ENCODE measurements at places on chromosomes 13 and 19.

GRCh38 chr19:2326699-2327360 is 1.6 kb downstream of the LSM7 start:
- DNase-seq = no peak

DNA sequence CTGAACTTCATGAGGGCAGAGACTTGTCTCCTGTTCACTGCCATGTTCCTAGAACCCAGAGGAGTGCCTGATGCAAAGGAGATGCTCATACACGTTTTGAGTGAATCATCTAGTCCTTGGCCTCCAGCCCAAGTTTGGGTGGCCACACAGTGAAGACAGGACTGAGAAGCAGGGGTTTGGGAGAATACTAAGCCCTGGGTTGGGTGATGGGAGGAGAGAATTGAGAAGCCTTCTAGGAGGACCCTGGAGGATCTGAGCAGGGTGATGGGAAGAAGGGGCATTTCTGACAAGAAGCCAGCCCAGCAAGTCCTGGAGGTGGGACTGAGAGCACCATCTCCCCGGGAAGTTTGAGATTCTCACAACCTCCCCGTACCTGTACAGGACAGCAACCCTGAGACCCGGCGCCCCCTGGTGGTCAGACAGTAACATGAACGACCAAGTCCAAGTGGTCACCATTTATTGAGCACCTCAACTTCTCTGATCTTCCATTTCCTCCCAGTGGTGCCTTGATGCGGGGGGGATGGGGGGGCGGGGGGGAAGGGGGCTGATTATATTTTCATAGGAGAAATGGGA is 11.0 kb downstream of the CTU1 start:
- DNase-seq = peak; percentile 73

GRCh38 chr13:27339299-27339698 is 68.7 kb downstream of the RASL11A start:
- peak; percentile 56 for DNase-seq

DNA sequence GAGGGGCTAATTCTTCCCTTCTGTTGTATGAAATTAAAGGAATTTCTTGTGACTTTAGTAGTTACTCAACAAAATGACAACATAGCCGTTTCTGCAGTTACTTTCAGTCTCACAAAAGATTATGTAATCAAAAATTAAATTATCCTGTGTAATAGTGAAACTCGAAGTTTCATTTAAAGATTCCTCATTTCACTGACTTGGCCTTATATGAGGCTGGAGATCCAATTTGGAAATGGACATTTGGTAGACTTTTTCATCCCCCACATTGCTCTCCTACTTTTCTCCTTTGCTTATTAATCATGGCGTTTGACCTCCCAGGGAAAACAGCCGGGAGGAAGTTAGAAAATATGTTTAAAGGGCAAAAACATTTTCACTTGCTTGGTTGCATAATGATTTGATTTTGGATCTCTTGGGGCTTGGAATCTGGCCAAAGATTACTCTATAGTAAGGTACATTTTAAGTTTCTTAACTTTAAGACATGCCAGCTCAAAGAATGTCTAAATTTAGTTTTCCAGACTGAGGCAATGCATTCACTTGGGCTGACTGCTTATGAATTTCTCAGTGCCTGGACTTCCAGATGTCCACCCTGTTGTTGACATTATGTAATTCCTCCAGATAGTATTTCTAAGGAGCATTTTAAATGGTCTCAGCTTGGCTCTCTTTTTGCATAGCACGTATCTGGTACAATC is 1364.9 kb upstream of the MIR17HG start:
- no peak for DNase-seq

GRCh38 chr13:26425443-26426358 is 131.8 kb upstream of the WASF3 start:
- DNase-seq = no peak

GRCh38 chr19:39816287-39817048 is 17.5 kb downstream of the DYRK1B start:
- no peak for DNase-seq

GRCh38 chr19:11963566-11964355 is 1.1 kb upstream of the ZNF763 start:
- peak; percentile 67 for DNase-seq

DNA sequence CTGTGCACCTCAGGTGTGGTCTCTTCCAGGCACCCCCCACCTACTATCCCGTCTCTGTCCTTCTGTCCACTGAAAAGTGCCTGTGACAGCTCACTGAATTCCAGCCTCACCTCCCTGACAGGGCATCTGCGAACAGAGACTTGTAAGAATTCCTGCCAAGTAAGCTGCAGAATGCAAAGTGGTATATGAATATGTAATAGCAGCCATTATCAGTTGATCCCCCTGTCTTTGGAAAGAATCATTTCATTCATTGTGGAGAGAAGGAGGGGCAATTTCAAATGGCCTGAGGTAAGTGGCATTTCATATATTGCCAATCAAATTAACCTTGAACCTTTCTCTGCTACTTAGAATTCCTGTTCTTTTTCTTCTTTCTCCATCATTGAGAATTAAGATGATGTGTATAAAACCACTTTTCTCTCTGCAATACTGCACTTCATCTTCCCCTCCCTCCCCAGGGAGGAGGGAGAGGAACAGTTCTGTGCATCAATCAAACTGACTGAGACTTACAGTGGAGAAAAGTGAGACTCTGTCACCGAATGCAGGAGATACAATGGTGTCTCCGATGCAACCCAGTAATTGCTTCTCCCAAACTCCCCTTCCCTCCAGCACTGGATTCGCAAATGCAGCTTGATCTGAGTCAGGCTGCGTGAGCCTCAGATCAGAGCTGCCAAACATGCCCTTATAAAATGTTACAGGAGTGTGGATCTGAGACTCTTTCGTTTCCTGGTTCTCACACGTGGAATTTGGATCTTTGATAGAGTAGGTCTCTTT is 91.7 kb downstream of the SLC10A2 start:
- DNase-seq = no peak

- DNase-seq = no peak
These were observed 328.0 kb downstream of the UQCRFS1 start for GRCh38 chr19:28884786-28885476.

DNA sequence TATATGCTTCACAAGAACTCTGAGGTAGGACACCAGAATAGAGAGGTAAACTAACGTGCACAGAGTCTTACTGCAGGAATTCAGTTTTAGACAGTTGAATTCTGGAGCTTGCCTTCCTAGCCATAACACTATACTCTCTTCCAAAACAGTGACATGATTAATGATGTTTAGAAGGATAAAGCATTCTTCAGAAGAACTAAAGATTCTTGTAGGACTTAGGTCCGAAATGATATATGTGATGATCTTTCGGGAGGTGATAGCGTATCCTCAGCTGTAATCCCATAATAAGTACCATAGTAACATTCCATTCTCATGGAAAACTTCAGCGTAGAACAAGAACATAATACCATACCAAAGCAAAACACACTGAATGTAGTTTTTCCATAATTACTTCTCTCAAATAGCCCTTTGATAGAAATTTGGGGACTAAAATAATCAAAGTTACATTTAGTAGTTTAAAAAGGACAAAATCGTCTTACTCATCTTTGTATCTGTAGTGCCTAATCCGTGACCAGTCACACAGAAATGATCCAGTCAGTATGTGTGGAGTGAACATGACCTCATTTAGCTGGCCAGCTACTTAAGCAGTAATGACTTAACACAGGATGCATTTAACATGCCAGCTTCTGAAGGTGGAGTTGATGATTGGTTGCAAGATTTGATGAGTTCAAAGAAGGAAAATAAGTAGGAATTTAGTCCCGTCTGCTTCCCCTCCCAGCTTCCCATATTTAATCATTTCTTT is 38.4 kb downstream of the PIBF1 start:
- no peak for DNase-seq

DNA sequence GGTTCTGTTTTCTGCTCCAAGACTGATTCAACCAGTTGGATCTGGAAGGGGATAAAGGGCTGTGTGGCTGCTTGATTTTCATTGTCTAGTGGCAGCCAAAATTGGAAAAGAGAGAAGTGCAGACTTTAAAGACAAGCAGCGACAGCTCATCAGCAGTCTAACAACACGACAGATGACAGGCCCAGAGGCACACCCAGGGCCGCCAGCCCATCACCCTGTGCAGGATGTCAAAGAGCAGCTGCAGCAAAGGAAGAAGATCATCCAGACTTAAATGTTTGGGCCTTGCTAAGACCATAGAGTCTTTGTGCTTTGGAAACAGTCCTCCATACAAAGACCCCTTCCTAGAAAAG is 421.0 kb upstream of the KLF12 start:
- DNase-seq = no peak

DNA sequence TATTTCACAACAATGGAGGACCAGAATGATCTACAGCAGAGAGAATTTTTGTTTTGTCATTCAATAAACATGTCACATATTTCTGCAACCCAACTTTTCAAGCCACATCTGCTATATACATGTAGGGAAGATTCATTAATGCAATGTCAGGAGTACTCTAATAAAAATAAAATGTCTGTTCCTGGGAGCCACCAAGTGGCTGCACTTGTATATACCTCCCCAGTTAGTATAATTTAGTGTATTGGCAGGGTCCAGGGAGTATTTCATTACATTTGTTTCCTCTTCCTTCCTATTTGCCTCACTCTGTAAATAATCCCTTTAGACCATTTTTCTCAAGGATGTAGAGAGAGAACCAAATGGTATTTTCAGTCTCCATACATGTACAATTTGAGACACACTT is 1169.0 kb downstream of the DIAPH3 start:
- DNase-seq = no peak

DNA sequence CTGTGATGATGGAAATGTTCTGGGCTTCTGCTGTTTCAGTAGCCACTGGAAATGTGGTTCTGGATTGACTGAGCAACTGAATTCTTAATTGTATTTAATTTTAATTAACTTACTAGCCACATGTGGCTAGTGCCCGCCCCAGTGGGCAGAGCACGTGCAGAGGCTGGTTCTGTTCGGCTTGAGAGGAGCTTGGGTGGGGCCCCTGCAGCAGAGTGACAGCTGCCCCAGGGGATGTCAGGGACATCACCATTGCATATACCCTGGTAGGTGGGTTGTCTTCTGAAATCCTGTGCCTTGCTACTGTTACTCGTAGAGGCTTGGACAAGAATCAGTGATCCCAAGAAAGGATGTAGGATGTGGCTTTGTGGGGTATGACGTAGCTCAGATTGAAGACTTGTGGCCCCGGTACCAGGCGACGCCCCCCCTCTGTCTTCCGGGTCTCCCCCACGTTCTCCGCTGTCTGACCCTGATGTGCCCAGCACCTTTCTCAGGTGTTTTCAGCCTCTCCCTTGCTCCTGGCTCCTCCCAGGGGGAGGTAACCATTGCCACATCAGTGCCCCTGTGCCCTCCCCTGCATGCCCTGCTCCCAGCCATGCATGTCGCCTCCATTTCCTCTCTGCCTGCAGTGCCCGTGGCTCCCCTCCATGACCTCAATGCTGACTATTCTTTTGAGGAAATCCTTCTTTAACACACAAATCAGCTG is 102.6 kb upstream of the RNF113B start:
- no peak for DNase-seq

- DNase-seq = peak; percentile 55
These were observed 44.9 kb upstream of the USPL1 start for GRCh38 chr13:30572859-30573275.

All from activated CD4-positive, alpha-beta T cell treated with anti-CD3 and anti-CD28 coated beads, Interleukin-10, Interleukin-2, amounts not matched to agents 100 ng/mL and 50 ng/mL, durations not matched to agents 16 hours and 8 hours (primary cell).